ENCODE measurements at places on chromosomes 12 and 14.

GRCh38 chr14:74638066-74638465 is 26.0 kb upstream of the LTBP2 start:
- DNase-seq: peak; percentile 43

GRCh38 chr14:99790978-99791376 is 2.2 kb upstream of the EML1 start:
- DNase-seq: no peak

GRCh38 chr14:42750771-42751170 is 1144.1 kb downstream of the LRFN5 start:
- DNase-seq: no peak

DNA sequence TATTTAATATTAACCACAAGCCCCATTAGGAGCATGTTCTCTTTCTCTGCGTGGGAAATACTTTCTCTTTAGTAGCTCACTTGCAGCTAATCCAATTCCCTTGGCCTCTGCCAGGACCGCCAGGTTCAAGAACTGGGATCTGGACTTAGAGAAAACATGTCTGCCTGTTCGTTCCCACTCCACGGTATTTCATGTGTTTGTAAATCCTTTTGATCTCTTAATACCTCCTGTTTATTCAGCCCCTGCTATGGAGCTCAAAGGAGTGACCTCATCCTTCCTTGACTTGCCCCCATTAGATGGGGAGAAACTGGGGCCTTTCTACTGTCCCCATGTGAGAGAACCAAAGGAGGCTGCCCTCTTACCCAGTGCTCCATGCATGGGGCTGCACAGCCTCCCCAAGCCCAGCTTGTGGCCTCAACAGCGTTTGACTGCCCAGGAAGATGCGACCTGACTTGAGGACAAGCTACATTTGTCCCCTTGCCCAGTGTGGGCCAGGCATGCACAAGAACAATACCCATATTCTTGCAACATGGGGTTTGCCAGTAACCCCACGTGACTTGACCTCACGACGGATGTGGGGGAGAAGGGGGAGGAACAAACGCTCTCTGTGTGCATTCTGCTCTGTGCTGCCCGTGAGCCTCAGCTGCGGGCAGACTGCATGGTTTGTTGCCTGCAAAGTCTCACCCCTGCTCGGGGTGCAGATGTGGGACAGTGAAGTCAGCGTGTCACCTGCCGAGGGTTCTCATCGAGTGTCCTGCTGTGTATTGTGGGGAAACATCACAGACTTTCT is 30.3 kb downstream of the CD9 start:
- no peak for DNase-seq

GRCh38 chr14:50823051-50823761 is 7.8 kb downstream of the NIN start:
- DNase-seq: no peak

GRCh38 chr14:73739174-73739898 is 25.2 kb upstream of the PNMA1 start:
- no peak for DNase-seq

GRCh38 chr14:61608245-61609165 is 86.8 kb upstream of the HIF1A start:
- DNase-seq: no peak

GRCh38 chr14:75969126-75969525 is 12.7 kb downstream of the TGFB3 start:
- peak; percentile 71 for DNase-seq

GRCh38 chr14:100406505-100407131 is 83.5 kb downstream of the SLC25A47 start:
- DNase-seq: no peak

DNA sequence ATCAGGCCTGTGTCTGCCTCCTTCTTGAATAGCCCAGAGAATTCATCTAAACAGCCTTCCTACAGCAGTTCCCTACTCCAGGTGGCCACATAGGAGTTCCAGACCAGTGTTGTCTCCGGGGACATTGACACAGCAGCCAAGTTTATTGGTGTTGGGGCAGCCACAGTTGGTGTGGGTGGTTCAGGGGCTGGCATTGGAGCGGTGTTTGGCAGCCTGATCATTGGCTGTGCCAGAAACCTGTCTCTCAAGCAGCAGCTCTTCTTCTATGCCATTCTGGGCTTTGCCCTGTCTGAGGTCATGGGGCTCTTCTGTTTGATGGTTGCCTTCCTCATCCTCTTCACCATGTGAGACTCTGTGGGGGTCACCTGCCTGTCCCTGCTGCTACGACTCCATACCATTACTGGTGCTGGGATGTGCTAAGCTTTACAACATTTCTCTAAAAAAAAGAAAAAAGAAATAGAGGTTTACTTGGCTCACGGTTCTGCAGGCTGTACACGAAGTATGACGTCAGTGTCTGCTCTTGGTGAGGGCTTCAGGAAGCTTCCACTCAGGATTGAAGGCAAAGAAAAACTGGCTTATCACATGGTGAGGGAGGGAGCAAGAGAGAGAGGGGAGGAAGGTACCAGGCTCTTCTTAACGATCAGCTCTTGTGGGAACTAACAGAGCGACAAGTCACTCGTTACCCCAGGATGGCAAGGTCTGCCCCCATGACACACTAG is 57.5 kb downstream of the CHST11 start:
- peak; percentile 17 for DNase-seq

- DNase-seq: no peak
Measured at GRCh38 chr12:131851741-131852550, 23.8 kb downstream of the MMP17 start.

DNA sequence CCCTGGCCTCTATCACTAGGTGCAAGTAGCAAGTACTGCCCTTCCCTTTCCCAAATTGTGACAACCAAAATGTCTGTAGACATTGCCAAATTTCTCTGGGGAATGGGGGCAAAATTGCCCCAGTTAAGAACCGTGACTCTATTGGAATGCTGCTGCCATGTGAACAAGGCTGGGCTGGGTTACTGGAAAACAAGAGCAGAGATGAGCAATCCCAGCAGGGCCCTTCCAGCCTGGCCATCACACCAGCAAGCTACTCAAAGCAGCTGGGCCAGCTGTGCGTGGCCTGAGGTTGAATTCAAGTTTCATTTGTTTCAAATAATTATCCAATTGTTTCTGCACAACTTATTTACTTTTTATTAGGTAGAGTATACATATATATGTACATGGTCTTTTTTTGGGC is 103.4 kb upstream of the PKP2 start:
- no peak for DNase-seq

GRCh38 chr12:32708926-32709325 is 29.8 kb downstream of the DNM1L start:
- DNase-seq: no peak

GRCh38 chr12:15733136-15733535 is 56.1 kb downstream of the EPS8 start:
- no peak for DNase-seq

- no peak for DNase-seq
Measured at GRCh38 chr12:89250636-89251035, 101.7 kb downstream of the DUSP6 start.

- DNase-seq: no peak
Measured at GRCh38 chr14:61437381-61437780, 116.0 kb downstream of the PRKCH start.

- DNase-seq: peak; percentile 43
Measured at GRCh38 chr12:110373025-110373424, 30.5 kb downstream of the ANAPC7 start.

GRCh38 chr14:98408713-98409112 is 863.3 kb downstream of the BCL11B start:
- no peak for DNase-seq

DNA sequence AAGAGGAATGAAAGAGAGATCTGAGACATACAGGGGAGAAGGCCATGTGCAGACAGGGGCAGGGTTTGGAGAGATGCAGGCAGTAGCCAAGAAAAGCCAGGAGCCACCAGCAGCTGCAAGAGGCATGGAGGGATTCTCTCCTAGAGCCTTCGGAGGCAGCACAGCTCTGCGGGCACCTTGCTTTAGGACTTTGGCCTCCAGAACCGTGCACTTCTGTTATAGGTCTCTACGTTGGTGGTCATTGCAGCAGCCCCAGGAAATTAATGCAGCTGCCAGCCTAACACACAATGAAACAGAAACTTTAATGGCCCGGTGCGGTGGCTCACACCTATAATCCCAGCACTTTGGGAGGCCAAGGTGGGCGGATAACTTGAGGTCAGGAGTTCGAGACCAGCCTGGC is 14.7 kb upstream of the VRK1 start:
- DNase-seq: no peak

- no peak for DNase-seq
Measured at GRCh38 chr14:100364403-100364802, 41.3 kb downstream of the SLC25A47 start.

GRCh38 chr12:105222726-105223351 is 13.1 kb downstream of the APPL2 start:
- DNase-seq: no peak

GRCh38 chr14:72818998-72819397 is 74.9 kb downstream of the DPF3 start:
- no peak for DNase-seq

- no peak for DNase-seq
Measured at GRCh38 chr14:51317373-51317772, 77.3 kb downstream of the TMX1 start.

DNA sequence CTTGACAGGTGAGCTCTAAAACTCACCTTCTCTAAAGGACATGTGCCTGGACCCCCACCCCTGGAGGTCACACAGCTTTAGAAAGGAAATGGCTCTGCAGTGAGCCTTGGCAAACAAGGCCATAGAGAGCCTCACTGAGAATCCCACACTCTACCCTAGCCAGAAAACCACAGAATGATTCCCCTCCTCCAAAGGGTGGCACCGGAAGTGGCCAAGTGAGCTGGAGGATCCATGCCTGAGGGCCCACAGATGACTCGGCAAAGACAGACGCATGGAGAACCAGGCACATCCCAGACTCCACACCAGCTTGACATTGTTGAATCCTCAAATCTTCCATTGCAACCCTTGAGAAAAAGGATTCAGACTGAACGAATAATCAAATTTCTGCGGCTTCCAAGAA is 54.2 kb upstream of the PTHLH start:
- DNase-seq: no peak

- DNase-seq: no peak
Measured at GRCh38 chr14:50677527-50678063, 9.5 kb upstream of the SAV1 start.

DNA sequence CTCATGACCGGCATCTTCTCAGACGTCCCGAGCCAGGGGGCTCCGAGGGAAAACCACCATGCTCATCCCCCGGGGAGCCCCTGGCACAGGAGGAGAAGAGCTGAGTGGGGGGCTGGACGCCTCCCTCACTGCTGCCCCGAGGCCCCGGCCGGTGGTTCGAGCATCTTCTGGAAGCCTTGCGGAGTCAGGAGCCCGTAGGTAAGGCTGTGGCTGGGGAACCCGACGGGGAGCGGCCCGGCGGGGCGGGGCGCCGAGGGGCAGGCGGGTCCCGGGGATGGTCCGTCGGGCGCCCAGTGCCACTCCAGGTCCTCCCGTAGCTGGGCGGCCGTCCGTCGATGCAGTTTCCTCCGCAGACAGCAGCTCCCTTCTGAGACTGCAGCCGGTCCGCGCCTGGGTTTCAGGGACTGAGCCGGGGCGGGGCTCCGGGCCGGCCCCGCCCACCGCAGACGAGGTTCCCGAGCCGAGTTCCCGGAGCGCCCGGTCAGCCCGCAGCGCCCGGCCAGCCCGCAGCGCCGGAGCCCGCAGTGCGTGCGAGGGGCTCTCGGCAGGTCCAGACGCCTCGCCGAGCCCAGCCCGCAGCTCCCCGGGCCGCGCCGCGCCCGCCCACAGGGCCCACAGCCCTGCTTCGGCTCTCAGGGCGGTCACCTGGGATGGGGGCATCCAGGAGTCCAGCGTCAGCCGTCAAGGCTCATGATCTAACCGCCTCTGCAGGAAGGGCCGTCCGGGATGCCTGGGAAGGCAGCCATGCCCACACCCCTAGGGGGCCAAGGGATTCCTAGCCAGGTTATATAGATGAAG is at the start of gene PGF:
PGF (minus strand) TSS at position 369 of the 798 bp plus-strand sequence; CDS start at position 14, 355 bp downstream.
- DNase-seq: no peak

- no peak for DNase-seq
Measured at GRCh38 chr12:92404921-92405320, 259.3 kb upstream of the BTG1 start.

- DNase-seq: no peak
Measured at GRCh38 chr14:91861091-91861490, 6.2 kb downstream of the TC2N start.

GRCh38 chr12:12788675-12789368 is 3.4 kb downstream of the APOLD1 start:
- peak; percentile 62 for DNase-seq

- DNase-seq: no peak
Measured at GRCh38 chr12:78118486-78118885, 287.8 kb downstream of the NAV3 start.

- DNase-seq: no peak
Measured at GRCh38 chr12:101594700-101595099, at the start of gene MYBPC1. Gene MYBPC1, plus strand, starts transcription at chr12:101594971. Its CDS starts 100 bp downstream, at chr12:101595071.

- no peak for DNase-seq
Measured at GRCh38 chr12:107515446-107515958, 170.1 kb upstream of the PWP1 start.

GRCh38 chr12:69509904-69510827 is 40.0 kb downstream of the FRS2 start:
- DNase-seq: no peak

- peak; percentile 8 for DNase-seq
Measured at GRCh38 chr12:8692573-8692972, 5.2 kb upstream of the RIMKLB start.

- DNase-seq: no peak
Measured at GRCh38 chr12:128033473-128033872, 233.5 kb upstream of the TMEM132C start.

GRCh38 chr12:84826925-84827324 is 85.7 kb downstream of the SLC6A15 start:
- no peak for DNase-seq

DNA sequence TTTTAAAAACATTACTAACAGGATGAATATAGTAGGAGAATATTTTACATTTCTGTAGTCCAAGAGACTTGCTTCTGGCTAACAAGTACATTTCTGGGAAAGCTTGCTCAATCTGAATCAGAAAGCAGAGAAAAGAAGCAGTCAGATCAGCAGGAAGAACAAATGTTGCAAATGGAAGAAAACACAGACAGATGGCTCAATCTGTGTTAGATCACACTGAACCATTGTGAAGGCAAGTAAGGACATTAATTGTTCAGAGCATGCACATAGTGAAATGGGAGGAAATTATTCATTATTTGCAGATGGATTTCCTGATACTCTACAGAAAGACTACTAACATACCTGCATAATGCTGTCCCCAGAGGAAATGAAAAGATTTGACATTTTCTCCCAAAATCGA is 65.2 kb upstream of the CNOT2 start:
- DNase-seq: peak; percentile 56

GRCh38 chr12:113268621-113269020 is 47.4 kb downstream of the TPCN1 start:
- no peak for DNase-seq

GRCh38 chr12:96652870-96653269 is 163.5 kb downstream of the CFAP54 start:
- no peak for DNase-seq
